GM10248 (cell line): ENCODE measurements at places on chromosomes 12 and 14.

GRCh38 chr14:93045211-93045674 is 70.5 kb downstream of the ITPK1 start:
- no peak for DNase-seq

DNA sequence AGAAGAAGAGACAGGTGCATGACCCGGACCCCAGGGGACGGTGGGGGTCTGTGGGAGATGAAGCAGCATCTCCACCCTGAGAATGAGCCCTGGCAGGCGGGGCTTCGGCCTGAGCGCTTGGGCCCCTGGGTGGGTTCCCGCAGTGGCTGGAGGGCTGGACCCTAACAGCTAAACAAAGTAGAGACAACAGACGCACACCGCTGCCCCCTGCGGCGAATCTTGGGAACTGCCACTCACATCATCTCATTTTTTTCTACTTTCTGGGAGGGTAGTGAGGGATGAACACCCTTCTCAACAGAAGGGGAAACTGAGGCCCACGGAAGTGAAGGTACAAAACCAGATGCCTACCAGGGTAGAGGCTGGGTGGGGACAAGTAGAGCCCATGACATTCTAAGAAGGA is 104.7 kb downstream of the RFLNA start:
- peak; percentile 71 for DNase-seq

DNA sequence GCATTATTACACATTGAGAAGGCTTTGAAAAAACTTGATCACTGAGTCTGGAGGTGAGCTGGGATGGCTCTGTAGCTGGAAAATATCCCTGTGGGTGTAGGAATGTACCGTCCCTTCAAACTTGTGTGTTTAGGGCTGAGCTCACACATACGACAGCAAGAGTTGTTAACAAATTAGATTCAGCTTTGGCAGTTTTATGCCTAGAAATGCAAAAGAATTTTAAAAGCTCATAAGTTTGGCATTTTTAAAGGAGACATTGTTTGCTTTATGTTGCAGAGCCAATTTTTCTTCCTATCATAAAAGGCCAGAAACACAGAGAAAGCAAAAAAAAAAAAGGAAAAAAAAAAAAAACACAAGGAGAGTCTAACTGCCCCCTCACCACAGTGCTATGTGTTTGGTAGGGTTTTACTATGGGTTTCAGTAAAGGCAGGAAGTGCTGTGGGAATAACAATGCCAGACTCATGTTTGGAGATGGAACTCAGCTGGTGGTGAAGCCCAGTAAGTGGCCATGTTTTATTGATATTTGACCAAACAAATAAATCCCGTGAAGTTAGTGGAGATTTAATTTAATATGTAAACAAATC is 78.4 kb downstream of the DAD1 start:
- no peak for DNase-seq

GRCh38 chr12:26806556-26806955 is 26.4 kb downstream of the ITPR2 start:
- no peak for DNase-seq

DNA sequence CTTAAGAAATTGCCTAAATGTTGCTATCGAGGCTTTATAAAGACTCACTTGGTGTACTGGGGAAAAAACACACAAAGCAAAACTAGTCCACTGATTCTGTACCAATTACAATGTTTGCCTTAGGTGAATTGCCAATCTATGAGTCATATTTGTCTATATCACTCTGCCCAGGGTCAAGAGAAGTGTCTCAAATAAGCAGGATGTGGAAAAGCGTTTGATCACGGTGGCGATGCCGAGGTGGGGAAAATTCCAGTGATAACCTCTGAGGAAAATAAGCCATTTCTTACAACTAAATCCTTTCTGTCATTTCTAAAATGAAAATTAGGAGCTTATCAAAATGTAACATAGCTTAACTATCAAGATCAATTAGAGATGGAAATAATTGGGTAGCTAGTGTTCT is 148.6 kb upstream of the DIO3 start:
- no peak for DNase-seq

GRCh38 chr14:65958664-65959562 is 527.3 kb upstream of the CCDC196 start:
- peak; percentile 48 for DNase-seq

- DNase-seq = no peak
Observed at GRCh38 chr14:99740411-99740810, 52.8 kb upstream of the EML1 start.

DNA sequence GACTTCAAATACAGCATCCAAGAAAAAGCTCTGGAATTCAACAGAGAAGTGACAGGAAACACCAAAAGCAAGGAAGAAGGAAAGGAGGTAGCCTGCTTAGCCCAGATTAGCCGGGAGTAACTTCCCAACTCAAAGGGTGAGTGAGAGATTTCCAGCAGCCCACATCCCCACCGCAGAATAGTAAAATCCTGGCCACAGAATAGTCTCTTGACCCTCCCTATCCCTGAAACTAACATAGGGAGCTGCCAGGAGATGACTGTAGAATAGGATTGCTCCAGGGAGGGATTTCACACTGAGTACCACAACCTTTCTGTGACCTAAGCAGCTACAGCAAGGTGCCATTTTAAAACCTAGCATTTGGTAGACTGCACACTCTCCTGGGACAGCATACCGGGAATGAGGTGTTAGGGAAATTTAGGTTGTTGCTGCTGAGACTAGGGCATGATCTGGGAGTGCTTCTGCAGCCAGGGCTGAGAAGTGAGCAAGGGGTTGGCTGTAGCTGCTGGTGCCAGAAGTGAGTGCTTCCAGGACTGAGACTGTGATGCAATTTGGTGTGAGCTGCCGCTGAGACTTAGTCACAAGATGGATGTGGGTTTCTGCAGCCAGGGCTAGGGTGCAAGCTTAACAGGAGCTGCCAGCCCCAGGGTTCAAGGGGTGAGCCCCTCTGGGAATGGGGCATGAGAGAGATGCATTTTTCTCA is 66.0 kb downstream of the TMTC3 start:
- DNase-seq = no peak

GRCh38 chr12:32821293-32821692 is 65.6 kb upstream of the YARS2 start:
- DNase-seq = no peak

- DNase-seq = no peak
Observed at GRCh38 chr14:60250257-60251035, 1.4 kb downstream of the PPM1A start.

GRCh38 chr14:41607304-41607775 is 664 bp downstream of the LRFN5 start:
- no peak for DNase-seq

GRCh38 chr12:111841750-111842555 is at the start of gene MAPKAPK5:
TSS of gene MAPKAPK5 (plus strand) at chr12:111842228. CDS start at chr12:111842734, 506 bp downstream.
- DNase-seq = peak; percentile 96

DNA sequence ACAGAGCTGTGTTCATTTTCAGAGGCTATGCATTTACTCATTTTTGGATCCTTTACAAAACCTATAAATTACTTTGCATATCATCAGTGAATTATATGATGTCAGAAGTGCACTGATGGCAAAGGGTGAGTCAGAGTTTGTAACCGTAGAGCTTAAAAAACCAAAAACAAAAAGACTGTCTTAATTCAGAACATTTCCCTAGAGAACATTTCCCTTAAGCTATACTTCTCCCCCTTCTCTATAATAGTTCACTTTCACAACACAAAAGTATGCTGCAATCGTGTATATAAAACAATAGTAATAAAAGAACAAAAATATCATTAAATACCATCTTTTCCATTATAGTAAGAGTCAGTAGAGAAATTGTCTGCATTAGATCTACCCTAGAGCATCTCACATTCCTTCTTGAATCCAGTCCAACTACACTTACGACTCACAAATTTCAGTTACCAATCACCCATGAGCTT is 934.9 kb downstream of the LRFN5 start:
- DNase-seq = no peak

DNA sequence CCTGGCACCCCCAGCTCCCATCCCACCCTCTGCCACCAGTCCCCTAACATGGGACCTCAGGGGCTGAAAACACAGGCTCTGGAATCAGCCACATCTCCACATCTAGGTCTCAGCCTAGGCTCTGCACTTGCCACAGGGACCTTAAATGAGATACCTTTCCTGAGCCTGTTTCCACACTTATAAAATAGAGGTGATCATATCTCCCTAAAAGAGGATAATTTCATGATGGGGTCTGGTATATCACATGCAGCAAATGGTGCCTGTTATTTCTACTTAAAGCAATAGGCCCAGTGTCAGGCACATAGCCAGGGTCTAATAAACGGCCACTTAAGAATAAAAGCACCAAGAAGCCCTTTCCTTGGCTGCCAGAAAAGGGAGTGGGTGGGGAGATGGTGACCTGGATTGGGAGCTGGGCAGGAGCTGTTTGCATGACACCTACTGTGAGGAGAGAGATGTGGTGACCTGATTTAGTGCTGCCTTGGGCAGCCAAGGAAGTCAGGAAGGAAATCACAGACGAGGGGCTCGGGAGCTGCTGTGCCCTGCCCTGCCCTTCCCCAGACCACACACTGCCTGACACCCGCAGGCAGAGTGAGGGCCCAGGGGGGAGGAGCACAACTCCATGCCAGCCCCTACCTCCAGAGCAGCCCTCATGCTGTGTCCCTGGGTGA is 71.2 kb downstream of the IRF2BPL start:
- no peak for DNase-seq

DNA sequence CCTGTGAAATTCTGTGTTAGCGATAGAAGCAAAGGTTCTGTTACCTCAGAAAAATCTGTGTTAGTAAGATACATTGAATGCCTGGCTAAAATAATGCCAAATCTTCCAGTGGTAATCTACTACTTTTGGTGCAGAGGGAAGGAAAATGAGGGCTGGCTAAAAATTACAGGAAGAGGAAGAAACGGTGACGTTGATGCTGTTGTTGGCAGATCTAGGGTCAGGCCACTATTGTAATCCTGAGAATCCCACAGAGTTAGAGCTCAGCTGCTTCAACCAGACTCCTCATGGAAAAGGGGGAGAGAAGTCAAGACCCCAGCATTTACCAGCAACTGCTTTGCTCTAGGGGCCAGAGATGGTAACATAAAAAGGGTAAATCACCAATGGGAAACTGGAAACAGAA is 145.1 kb downstream of the PPM1H start:
- no peak for DNase-seq

DNA sequence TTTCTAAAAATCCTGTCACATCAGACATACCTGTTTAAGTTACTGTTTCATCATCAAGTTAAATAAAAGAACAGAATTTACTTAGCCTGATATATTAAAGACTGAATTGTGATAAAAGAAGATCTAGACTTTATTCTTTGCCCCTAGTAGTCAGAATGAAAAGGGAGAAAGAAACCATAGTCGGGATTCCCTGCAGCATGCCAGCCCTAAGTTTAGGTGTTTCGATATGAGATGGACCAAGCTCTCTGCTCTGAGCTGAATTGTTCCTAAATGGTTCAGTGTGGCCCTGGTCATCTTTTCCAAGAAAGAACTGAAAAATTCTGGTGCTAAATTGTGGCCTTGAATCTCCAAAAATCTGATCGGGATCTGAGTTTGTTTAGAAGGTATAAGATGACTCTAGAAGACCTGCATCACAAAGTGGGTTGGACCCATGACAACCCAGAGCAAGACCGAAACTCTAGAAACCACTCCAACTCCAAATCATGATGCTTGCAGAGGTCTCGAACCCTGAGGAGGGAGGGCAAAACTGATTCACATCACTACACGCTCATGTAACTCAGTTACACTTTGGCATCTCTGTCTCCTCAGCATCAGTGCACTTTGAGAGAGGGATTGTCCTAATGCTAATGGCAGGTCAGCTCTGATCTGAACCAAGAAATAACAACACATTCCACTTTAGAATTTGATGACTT is 15.7 kb downstream of the PTGER2 start:
- no peak for DNase-seq

DNA sequence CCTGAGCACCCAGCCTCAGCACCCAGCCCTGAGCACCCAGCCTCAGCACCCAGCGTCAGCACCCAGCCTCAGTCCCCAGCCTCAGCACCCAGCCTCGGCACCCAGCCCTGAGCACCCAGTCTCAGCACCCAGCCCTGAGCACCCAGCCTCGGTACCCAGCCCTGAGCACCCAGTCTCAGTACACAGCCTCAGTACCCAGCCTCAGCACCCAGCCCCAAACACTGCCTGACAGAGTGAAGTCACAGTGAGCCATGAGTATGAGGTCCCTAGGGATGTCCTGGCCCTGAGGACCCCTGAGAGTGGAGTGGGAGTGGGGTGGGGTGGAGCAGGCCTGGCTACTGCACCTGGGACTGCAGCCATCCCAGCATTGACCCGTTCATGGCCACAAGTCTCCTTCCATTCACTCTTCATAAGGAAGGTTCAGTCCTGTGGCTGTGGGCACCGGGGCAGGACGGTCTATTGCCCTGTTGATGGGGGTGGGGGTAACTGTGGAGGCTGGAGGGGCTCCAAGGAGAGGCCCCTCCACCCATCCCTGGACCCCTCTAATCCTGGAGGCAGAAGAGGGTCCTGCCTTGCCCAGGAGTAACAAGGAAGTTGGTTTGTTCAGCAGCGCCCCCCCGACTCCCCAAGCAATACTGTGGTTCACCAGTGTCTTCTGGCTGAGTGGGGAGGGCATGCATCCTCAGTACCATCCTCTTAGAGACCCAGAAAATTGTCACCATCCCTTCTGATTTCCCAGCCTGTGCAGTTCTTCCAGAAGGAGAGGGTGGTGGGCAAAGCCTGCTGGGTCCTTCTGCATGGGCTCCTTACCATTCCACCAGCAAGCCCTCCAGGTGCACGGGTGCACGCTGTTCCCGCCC is 140.5 kb downstream of the ADGRD1 start:
- DNase-seq = no peak

DNA sequence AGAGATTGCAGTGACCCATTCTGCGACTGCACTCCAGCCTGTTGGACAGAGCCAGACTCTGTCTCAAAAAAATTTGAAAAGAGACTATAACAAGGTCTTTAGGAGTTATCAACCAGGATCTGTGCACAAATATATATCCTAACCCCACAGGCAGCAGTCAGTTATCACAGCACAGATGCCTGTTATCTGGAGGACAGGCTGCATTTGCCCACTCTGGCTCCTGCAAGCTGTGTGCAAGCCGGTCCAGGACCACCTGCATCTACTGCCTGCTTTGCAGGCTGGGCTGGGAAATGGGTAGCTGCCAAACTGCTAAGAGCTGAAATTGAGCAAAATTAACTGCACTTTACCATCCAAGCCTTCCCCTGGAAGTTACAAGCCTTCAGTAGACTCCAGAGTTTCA is 21.4 kb upstream of the RCOR1 start:
- DNase-seq = no peak

DNA sequence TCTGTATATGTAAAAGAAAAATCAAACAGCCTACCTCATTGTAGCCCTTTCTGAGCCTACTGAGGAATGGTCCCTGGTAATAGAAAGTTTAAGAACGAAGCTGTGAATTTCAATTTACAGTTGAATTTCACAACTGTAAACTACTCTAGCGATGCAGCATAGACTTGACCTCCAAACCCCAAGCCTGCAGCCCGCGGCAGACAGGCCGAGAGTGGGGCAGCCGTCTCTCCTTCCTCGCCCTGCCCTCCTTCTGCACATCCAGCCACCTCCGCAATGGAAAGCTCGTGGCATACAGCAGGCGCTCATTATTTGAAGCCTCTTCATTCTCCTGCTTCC is 15.3 kb downstream of the RNASE2 start:
- no peak for DNase-seq

GRCh38 chr14:49997991-49998390 is 105.1 kb downstream of the ARF6 start:
- DNase-seq = no peak
